Activated CD8-positive, alpha-beta memory T cell treated with anti-CD3 and anti-CD28 coated beads, Interleukin-2, amount 50 U/mL, for 4 hours (primary cell): ENCODE measurements at places on chromosomes 13 and 19.
A peak's percentile ranks its signal among the peaks of the same experiment; 100 is the strongest.

- DNase-seq = peak; percentile 50
Measured at GRCh38 chr19:17184371-17184841, 30.8 kb upstream of the USE1 start.

- DNase-seq = no peak
Measured at GRCh38 chr13:64997438-64997837, 2232.7 kb downstream of the PCDH9 start.

- no peak for DNase-seq
Measured at GRCh38 chr19:5124111-5124855, 155.4 kb downstream of the KDM4B start.

DNA sequence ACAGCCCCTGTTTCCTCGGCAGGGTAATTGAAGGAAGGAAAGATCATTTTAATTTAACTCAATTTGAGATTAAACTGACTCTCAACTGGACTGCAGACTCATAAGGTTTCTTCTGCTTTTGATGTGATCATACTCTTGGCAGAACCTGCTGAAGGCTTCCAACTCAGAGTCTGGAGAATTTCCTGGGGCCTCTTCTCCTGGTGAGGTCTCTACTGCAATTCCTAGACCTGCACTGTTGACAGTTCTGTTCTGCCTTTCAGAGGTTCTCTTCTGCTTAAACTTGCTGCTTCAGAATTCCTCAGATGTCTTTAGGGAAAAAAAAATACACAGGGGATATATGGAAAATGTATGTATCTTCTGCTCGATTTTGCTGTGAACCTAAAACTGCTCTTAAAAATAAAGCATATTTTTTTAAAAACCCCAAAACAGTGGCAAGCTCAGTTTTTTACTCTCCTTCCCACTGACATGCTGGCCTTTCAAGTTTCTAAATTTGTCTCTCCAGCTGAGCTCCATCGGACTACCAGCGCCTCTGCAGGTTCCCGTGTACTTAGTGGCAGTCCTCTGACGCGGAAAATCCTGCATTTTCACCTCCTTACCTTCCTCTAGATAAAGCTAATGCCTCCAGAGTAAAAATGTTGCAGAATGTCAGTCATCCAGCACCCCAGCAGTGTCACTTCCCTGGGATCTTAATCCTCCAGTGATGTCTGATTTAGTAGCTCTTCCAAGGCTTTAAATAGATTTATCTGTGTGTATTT lies 733.5 kb upstream of the SGCG start:
- DNase-seq = no peak

DNA sequence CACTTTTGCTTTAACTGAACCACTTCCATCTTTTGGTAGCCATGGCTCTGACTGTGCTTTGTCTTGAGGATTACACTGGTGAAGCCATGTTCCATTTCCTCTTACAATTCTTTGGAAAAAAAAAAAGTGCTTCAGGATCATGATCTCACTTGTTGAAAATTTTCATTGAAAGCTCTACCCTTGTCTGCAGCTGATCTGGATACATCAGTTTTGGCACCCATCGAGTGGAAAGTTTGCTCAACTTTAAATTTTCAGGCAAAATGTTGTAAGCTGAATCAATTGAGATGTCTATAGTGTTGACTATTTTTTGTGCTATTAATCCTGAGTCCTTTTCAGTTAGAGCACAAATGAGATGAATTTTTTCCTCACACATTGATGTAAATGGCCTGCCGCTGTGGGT lies 48.3 kb upstream of the RFXAP start:
- no peak for DNase-seq
